ENCODE measurements at places on chromosomes 11 and 22.

- no peak for DNase-seq
Observed at GRCh38 chr22:39946126-39946502, 14.1 kb upstream of the TMA7B start.

DNA sequence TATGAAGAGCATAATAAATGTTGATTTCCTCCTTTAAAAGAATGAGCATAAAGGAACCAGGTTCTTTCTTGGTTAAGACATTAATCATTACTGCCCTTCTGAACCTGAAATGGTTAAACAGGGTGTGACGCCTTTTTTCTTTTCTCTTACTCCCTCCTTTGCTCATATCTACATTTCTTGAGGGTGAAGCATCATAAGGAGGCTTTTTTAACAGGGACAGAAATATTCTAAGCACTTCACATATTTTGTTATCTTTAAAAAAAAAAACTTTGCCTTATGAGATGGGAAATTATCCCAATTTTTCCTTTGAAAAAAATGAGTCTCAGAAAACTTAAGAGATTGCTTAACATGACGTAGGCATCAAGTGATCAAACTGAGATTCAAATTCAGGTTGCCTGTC lies 1036.3 kb upstream of the TENM4 start:
- DNase-seq: no peak

GRCh38 chr11:117593065-117593464 lies 204.0 kb downstream of the DSCAML1 start:
- no peak for DNase-seq

- peak; percentile 49 for DNase-seq
Observed at GRCh38 chr11:86671531-86672006, 847 bp downstream of the ME3 start.

DNA sequence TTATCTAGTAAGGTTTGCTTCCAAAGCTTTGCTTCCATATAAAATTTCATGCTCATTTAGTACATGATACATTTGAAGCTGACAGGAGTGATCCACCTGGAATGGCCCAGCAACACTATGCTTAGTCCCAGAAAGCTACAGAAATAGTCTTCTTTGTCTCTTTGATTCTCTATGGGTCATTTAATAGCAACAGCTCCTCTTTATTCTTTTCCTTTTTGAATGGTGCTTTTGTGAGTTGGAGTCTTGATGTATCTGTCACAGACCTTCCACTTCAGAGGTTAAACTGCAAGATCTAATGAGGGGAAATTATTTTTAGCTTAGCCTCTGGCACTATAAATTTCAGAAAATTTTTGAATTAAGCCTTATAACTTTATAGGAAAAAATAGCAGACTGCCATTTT lies 509.5 kb downstream of the KCNA4 start:
- no peak for DNase-seq

GRCh38 chr22:48800886-48801607 lies 1026.6 kb downstream of the BRD1 start:
- no peak for DNase-seq

GRCh38 chr22:46963672-46964545 lies 201.5 kb downstream of the TBC1D22A start:
- no peak for DNase-seq

GRCh38 chr11:30786256-30787110 lies 200.3 kb upstream of the MPPED2 start:
- no peak for DNase-seq

DNA sequence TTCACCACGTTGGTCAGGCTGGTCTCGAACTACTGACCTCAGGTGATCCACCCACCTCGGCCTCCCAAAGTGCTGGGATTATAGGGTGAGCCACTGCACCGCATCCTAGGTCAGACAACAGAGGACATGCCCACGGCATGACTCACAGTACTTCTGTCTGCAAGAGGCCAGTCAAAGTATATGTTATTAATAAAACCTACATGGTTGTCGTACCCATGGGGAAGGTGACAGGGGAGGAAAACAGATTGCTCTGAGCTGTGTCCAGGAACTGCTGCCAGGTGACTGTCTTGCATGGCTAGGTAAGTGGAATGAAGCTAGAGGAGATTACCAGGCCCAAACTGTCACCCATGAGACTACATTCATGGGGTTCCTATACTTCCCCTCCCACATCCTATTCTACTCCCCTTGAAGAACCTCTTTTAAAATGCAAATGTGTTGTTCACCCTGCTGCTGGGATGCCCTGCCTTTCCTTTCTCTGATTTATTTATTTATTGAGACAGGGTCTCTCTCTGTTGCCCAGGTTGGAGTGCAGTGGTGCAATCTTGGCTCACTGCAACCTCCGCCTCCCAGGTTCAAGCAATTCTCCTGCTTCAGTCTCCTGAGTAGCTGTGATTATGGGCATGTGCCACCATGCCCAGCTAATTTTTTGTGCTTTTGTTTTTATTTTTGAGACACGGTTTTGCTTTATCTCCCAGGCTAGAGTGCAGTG lies 2.0 kb upstream of the NLRX1 start:
- no peak for DNase-seq

- DNase-seq: no peak
Observed at GRCh38 chr22:50436841-50437341, 37.9 kb downstream of the SBF1 start.

DNA sequence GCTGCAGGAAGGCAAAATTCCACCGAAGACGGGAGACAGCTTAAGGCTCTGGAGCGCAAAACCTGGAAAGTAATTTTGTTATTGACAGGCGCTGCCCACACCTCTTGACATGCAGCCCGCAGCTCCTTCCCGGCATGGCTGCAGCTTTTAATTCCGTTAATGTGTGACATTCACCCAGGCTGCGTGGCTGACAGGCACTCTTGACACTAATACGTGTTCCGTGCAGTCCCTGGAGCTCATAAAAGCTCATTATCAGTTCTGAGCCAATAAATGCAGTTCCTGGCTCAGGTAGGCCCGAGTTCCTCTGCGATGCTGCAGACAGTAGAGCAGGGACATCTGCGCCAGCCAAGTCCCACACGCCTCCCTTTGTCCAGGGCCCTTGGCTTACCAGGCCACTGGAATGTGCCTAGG lies 34.8 kb downstream of the TSPAN18 start:
- DNase-seq: no peak

DNA sequence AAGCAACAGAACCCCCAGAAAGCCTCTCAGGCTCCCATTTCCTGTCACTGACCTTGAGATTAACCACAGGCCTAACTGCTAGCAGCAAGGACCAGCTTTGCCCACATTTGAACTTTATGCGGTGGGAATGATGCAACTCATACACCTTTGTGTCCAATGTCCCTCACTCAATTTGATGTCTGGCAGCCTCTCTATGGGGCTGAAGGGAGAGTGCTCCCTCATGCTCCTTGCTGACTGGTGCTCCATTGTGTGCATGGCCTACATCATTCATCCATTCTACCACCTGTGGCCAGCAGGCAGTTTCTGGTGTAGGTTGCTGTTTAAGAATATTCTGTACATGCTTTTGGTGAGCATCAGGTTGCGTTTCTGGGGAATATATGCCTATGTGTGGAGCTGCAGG lies 31.9 kb downstream of the KCNQ1OT1 start:
- DNase-seq: no peak

GRCh38 chr11:66457826-66458225 lies 8.9 kb upstream of the PELI3 start:
- no peak for DNase-seq

- peak; percentile 35 for DNase-seq
Observed at GRCh38 chr11:108654994-108655631, 9.8 kb upstream of the DDX10 start.

GRCh38 chr11:37858398-37858797 lies 1260.4 kb upstream of the RAG2 start:
- no peak for DNase-seq

DNA sequence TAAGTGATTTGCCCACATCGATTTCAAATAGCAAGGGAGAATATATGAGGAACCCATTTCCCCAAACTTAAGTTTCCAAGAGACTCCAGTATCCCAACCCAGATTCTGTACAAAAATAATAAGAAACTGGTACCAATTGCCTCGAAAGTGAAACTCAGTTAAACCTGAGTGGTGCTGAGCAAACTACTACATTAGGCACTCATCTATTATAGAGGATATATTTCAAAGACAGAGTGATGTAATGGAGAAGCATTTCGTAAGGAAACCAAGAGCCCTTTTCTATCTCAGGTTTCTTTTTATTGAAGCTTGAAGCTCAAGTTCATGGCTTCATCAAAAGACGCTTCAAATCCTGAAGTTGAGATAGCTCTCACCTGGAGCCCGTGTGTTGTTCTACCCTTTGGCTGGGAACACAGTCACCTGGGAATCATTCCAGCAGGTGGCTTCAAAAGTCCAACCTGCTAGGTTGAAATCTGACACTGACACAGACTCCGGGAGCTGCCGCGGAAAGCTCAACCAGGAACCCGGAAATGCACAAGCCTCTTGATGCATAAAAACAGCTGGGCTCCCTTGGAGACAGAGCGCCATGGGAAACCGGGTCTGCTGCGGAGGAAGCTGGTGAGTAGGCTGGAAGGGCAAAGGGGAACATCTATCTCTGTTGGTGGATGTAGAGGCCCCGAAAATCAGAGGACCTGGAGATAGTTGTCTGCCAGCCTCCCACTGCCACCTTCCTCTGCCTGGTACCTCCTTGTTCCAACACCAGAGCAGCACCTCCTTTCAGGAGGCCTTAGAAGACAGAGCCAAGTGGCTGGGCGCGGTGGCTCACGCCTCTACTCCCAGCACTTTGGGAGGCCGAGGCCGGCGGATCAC lies at the start of gene C11orf52:
TSS of gene C11orf52 (plus strand) at position 524 of the 867 bp plus-strand sequence. CDS start at position 584, 60 bp downstream.
- DNase-seq: no peak

DNA sequence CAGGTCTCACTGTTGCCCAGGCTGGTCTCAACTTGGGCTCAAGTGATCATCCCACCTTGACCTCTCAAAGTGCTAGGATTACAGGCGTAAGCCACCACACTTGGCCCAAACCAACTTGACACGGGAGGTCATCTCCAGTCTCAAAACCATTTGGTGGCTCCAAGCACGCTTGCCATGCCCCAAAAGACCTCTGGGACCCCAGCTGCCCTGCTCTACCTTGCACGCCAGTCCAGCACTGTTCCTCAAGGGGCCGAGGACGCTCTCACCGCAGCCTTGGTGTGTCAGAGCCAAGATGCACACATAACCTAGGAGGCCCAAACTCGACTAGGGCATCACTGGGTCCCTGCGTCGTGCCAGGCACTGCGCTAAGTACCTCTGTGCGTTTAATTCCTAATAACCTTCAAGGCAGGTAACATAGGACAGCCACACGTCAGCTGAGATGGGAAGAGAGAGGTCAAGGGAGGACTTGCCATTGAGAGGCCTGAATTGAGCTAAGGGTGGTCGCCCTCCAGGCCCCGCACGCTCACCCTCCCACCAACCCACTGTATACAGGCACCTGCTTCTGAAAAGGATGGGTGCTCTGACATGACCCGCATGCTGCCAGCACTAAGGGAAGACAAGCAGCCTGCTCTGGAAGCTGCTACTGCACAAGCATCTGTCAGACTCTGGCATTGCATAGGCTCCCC lies 4.6 kb upstream of the GAS2L1 start:
- no peak for DNase-seq

DNA sequence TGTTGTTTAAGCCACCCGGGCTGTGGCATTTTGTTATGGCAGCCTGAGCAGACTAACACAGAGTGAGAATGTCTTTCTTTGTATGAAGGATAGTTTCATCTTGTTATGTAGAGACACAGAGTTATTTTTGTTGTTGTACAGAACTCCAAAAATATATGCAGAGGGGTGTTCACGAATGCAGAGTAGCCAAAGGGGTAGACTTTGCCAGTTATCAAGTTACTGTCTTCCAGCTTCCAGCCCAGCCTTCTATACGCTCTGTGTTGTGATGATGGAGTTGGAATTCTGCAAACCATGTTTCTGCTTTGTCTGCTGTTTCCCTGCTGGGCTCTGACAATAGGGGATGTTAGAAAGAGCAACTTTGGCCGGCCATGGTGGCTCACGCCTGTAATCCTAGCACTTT lies 44.1 kb downstream of the RPS6KA4 start:
- DNase-seq: no peak

DNA sequence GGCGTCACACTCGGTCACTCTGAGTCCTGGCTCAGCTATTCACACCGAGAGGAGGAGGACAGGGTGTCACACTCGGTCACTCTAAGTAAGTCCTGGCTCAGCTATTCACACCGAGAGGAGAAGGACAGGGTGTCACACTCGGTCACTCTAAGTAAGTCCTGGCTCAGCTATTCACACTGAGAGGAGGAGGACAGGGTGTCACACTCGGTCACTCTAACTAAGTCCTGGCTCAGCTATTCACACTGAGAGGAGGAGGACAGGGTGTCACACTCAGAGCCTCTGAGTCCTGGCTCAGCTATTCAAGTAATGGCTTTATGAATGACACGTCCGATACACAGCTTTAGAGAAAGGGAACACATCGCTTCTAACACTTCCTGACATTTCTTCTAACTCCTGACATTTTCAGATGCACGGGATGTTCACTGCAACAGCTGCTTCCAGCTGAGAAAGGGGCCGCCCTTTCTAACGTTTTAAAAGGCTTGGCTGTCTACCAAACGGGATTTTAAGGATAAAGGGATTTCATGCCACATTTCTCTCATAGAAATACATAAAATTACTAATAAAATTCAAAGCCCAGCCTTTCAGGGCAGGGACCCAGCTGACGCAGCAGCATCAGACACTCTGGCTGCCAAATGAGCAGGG lies 28.1 kb downstream of the DRD4 start:
- no peak for DNase-seq

DNA sequence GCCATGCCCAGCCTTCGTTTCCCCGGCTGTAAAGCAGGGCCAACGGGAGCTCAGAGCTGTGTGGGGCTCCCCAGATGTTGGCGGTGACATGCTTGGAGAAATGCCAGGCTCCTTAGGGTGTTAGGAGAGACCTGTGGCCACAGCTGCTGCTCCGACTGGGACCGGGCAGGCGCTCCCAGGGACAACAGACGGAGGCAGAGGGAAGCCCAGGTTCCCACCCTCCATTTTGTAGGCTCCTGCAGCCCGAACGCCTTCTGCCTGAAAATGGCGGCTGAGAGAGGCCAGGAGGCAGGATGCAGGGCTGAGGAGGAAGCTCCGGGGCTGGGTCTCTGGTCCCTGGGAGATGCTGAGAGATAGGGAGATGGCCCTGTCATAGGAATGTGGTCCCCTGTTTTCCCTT lies 10.0 kb downstream of the CD6 start:
- DNase-seq: no peak

- no peak for DNase-seq
Observed at GRCh38 chr11:122597511-122597910, 58.0 kb upstream of the UBASH3B start.

DNA sequence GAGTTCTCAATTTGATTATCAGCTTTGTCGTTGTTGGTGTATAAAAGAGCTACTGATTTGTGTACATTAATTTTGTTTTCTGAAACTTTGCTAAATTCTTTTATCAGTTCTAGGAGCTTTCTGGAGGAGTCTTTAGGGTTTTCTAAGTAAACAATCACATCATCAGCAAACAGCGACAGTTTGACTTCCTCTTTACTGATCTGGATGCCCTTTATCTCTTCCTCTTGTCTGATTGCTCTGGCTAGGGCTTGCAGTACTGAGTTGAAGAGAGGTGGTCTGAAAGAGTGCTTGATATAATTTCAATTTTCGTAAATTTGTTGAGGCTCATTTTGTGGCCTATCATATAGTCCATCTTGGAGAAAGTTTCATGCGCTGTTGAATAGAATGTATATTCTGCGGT lies 213.0 kb downstream of the DLG2 start:
- DNase-seq: no peak

GRCh38 chr11:35088676-35089075 lies 50.3 kb upstream of the CD44 start:
- no peak for DNase-seq

- DNase-seq: no peak
Observed at GRCh38 chr11:15692739-15693138, 578.0 kb downstream of the INSC start.

Data from stimulated activated CD4-positive, alpha-beta T cell treated with anti-CD3 and anti-CD28 coated beads, Interleukin-2, amount 100 ng/mL, for 24 hours (primary cell).